Activated T-cell treated with anti-CD3 and anti-CD28 coated beads for 1 hour (primary cell): ENCODE measurements at places on chromosomes 4 and X.

DNA sequence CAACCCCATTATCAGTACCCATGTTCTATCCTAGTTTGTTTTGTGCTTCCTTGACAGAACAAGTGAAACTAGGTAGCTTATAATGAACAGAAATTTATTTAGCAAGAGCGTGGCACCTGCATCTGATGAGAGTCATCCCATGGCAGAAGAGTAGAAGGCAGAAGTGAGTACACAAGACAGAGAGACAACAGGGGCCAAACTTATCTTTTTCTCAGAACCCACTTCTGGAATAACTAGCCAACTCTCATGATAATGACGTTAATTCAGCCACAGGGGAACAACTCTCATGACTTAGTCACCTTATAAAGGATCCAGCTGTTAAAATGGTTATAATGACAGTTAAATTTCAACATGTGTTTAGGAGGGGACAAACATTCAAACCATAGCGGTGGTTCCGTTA lies 644.9 kb downstream of the TECRL start:
- no peak for DNase-seq

DNA sequence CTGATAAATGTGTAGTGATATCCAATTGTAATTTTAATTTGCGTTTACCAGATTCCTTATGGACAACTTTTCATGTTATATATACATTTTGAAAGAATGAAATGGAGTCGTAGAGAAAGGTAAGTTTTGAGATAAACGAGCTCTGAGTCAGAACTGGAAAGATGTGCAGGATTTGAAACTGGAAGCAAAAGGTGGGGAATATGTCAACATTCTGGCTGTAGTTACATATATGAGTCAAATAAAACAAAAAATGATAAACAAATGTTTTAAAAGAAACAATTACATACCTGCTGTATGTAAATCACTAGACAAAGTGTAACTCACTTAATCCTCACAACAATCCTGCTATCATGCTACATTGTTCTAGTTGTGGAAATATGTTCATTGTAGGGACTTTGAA lies 84.0 kb downstream of the LPAR4 start:
- no peak for DNase-seq

DNA sequence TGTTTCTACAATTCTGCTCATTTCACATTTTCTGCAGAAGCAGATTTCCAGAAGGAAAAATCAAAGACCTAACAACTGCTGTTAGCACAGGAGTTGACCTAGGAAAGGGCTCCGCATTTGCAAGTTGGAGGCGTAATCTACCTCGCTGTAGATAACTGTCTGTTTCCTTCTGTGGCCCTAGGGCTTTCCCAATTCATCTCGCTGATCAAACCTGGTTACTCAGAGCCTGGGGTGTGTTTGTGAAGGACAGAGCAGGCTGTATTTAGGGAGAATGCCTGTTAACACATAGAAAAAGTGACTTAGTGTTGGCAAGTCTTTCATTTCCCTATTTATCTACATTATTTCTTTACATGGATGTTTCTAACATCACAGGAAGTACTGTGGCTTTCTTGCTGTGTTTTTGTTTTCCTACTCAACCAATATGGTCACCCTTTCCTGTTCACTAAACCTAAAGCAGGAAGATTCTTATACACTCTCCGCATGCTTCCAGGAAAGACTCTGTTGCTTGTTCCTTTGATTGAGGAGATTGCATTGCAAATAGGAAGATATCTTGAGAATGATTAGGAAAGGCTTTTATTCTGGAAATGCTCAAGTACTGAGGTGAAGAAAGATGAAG lies 40.5 kb downstream of the AGA start:
- DNase-seq: no peak

DNA sequence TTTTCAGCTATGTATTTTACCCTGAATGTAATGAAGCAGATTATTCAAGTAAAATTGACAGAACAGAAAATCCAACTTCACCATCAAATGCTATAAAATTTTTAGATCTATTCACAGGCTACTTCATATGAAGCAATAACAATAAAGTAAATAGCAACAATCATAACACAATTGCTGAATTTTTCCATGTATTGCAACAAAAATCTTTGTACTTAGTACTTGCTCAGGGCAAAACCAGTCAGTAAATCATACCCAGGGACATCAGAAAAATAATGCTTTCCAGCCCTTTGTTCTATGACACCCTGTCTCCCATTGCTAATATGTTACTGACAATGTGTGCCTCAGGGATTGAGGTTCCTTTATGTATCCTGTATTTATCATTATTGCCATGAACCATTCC lies 15.5 kb downstream of the TNIP3 start:
- no peak for DNase-seq

- DNase-seq: no peak
These were observed 27.3 kb upstream of the TET2 start for GRCh38 chr4:105119356-105119755.

DNA sequence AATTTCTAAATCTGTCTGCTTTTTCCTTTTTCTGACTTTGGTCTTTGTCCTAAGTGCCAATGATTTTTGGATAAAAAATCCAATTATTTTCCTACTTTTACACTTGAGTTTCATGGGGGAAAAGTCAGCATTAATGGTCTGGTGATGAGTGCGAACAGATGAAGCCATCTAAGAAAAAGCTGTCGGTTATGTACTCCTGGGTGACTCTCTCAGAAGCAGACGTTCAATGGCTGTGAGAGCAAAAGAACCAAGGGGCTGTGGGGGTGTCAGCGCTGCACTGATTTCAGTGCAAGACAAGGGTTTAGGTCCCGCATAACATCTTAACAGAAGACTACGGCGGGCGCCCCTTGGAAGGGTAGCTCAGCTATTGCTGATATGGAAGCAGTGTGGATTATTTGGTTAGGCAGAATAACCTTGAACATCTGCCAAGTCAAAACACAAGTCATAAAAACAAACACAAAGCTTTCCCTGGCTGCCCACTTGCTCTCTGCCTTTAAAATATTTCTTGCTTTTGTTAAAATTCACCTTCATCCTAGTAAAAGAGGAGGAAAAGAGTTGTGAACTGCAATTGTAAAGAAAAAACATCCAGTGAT lies 240.5 kb downstream of the MAML3 start:
- DNase-seq: no peak

GRCh38 chr4:59570860-59571476 lies 1629.2 kb upstream of the ADGRL3 start:
- no peak for DNase-seq

DNA sequence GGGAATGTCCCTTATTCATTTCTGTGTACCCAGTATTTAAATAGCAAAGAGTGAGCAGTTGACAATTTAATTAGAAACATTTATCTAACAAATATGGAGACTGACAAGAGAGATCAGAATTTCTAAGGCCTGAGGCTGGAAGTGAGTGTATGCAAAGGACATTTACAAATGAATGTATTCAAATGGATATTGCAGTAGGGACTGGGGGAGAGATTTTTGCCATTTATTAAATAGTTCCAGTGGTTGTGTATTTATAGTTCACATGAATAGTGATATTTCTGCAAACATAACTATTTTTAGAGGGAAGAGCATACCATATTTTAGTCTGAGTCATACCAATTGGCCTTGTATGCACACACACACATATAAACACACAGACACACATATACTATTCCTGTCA lies 592.4 kb downstream of the GLUD2 start:
- DNase-seq: no peak

DNA sequence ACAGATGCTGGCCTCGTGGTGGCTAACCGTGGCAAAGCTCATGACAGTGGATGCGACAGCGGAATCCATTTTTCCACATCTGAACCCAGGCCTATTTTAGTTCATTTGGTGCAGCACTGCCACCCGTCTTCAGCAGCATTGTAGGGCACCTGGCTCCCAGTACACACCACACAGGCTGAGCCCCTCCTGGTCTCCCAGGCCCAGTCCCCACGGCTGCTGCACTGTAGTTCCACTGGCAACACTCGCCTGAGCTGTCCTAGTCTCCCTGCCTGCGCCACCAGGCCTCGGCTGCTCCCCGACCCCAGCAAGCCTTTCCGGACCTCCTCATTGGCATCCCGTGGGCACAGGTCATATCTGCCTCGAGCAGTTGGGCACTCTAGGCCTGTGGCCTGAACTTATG lies 76.2 kb downstream of the MTMR1 start:
- DNase-seq: no peak

- DNase-seq: no peak
These were observed 814.8 kb upstream of the PRKX start for GRCh38 chrX:4528247-4528646.

GRCh38 chr4:145756244-145756643 lies 76.3 kb downstream of the C4orf51 start:
- no peak for DNase-seq

DNA sequence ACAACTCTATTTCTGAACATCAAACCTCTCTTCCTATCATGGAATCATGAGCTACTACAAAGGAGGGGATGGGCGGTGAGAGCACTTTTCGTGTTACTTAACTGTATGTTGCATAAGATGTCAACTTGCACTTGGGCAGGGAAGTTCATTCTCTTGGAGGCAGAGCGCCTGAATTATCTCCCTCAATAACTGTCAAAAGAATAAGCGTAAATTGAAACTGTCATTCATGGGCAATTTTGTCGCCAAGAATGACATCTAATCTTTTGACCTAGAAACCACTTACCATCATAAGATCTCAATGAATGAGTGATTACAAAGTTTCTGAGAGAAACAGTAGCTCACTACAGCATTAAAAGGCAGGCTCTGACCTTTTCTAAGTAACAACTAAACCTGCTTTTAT lies 23.5 kb upstream of the USP26 start:
- DNase-seq: no peak

GRCh38 chr4:177796841-177797240 lies 354.6 kb upstream of the AGA start:
- DNase-seq: no peak

DNA sequence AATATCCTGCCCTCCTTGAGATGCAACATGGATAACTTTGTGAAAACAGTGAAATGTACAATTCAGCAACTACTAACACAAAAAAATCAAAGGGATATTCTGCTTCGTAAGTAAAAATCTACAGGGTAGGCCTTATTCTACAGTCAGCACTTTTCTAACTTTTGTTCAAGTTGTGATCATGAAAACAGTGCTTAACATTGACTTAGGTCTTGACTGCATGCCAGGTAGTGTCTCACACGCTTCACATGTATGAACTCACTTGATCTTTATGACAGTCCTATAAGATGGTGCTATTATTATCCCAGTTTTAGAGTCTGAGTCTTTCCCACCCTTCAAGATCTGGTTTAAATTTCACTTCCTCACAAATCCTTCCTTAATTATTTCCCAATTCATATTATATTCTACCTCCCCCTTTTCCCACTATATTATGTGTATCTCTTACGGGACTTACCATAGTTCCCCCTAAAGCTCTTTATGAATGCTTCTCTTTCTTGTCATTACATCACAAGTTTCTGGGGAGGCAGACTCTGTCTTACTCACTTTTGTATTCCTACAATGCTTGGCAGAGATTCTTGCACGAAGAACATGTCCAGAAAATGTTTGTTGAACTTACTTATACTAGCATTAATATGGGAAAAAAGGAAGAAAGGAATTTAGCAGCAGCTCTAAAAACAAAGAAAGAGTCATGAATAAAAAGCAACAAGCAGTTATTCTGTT lies 179.8 kb downstream of the SCFD2 start:
- DNase-seq: no peak

DNA sequence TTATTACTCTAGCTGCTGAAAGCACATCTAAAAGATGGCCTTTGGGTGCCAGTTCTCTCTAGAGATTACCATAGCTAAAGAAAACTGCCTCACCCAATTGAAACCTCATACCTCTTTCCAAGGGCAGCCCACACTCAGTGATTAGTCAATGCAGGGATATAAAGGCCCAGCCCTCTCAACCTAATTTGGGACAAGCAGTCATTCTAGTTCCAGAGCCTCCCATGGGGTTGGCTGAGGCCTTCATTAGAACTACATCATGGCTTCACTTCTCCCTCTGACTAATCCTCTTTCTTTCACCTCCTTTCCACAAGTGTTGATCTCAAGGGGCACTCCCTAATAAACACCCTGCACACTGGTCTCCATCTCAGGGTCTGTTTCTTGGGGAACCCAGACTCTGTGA lies 38.5 kb upstream of the C1GALT1C1 start:
- no peak for DNase-seq

- no peak for DNase-seq
These were observed 77.6 kb downstream of the PRKG2 start for GRCh38 chr4:81137446-81137845.

- DNase-seq: no peak
These were observed 131.6 kb upstream of the GRID2 start for GRCh38 chr4:92172203-92172602.

DNA sequence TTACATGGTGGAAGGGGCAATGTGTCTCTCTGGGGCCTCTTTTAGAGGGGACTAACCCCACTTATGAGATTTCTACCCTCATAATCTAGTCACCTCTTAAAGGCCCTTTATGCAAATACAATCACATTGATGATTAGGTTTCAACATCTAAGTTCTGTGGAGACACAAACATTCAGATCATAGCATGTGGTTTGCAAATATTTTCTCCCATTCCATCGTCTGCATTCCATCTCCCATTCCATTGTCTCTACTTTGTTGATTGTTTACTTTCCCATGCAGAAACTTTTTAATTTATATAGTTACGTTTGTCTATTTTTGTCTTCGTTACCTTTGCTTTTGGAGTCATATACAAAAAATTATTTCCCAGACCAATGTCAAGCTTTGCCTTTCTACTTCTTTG lies 927.5 kb upstream of the INTU start:
- no peak for DNase-seq

GRCh38 chr4:8468746-8469535 lies 28.4 kb downstream of the TRMT44 start:
- peak; percentile 39 for DNase-seq

GRCh38 chrX:139691843-139692505 lies 16.0 kb downstream of the MCF2 start:
- DNase-seq: no peak

GRCh38 chrX:47587091-47587891 lies 5.1 kb downstream of the TIMP1 start:
- no peak for DNase-seq

GRCh38 chrX:153673428-153674218 lies at the start of gene PNCK:
Gene PNCK, minus strand, starts transcription at chrX:153673813. Its CDS starts 737 bp downstream, at chrX:153673076.
- no peak for DNase-seq

- DNase-seq: no peak
These were observed 156.3 kb downstream of the CBR4 start for GRCh38 chr4:168853770-168854169.

DNA sequence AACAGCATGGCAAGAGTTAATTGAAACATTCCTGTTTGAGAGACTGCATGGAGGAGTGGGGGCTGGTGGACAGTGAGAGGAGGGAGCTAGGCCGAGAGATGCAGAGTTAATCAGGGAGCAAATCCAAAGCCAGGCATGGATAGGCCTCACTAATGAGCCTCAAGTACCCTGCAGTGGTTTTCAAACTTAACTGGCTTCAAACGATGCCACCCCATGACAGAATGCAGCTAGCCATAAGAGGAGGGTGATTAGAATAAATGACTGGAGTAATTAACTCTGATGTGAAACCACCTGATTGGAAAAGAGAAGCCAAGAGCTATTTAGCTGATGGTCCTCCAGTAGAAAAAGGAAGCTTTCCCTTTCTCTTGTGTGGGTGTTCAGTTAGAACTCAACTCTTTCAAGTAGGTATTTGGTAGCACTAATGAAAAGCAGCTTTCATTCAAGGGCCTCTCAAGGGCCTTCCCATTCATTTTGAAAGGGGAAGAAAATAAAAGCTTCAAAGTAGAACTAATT lies 215.4 kb upstream of the MAB21L2 start:
- no peak for DNase-seq
